Endothelial cell (in vitro differentiated cells): ENCODE measurements at places on chromosomes 16 and 17.
A peak's percentile ranks its signal among the peaks of the same experiment; 100 is the strongest.

DNA sequence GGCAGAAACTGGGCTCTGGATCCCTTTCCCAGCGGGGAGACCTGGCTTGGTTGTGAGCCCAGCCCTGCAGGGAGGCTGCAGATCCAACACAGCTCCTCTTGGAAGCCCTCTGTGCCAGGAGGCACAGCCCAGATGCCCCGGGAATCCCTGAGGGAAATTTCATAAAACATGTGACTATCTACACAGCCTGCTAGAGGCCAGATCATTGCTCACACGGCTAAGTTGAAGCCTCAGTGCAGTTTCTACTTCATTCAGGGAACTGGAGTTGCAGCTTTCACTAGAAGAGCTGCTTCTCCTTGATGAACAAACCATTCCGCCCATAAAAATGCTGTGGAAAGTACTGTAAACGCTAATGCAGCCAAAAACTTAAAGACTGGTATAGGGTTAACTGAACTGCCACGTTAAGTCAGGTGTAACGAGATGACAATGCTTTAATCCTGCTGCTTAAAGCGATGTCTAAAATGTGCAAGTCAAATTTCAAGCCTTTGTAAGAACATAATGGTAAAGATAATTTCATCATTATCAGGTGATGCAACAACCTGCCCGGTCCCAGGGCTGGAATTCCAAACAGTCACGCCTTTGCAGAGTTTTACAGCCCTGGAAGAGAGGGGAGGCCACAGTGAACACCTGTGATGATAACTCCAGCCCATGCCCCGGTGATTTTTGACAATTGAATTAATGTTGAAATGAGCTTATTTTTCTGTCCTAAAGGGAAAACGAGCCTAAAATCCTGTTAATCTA, 172.5 kb downstream of the ZFHX3 start:
- DNase-seq, result no peak

- DNase-seq, result no peak
These were observed 573.9 kb downstream of the KCNJ18 start for GRCh38 chr17:22266231-22266630.

GRCh38 chr16:27217256-27217655, 13.9 kb downstream of the KDM8 start:
- no peak for DNase-seq

DNA sequence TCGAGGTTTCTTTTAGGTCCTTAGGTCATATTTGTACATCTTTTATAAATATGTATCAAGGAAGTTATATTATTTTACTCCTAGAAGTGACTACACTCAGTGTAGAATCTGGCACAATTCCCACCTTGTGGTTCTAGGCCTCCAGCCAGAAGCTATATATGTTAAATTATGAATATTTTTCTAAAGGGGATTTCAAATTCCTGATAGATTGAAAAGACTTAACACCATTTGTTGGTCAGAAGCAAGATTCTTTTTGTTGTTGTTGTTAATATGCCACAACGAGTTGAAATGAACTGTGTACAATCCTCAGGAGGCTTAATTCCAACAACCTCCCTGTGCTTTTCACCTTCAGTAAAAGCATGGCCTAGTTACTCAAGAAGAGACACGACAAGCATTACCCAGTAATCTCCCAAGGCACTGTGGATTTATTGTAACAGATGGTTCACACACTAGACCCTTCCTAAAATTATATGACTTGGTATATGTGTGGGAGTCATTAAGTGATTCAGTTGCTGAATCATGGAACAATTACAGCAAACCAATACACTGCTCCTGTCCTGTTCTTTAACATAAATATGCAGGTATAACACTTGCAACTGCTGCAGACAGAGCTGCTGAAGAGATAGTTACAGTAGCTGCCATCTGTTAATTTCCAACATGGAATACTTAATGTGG, 964.4 kb upstream of the GOT2 start:
- no peak for DNase-seq

DNA sequence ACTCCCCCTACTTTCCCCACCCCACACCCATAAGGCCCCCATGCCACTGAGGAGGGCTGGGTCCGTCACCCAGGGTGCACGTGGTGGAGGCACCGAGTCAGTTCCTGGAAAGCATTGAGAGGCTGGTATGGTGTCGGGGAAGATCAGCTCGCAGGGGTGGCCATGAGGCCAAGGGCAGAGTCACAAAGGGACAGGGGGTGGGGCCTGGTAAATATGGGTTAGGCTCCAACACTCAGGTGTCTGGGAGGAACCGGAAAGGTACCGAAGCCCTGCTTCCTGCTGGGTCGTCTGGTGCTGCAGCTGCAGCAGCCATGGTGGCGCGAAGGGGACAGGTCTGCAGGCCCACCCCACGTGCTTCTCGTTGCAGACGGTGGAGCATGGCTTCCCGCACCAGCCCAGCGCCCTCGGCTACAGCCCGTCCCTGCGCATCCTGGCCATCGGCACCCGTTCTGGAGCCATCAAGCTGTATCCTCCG, 30.2 kb downstream of the LLGL2 start:
- DNase-seq, result no peak

- DNase-seq, result no peak
These were observed 23.4 kb upstream of the SKAP1 start for GRCh38 chr17:48453447-48453846.

DNA sequence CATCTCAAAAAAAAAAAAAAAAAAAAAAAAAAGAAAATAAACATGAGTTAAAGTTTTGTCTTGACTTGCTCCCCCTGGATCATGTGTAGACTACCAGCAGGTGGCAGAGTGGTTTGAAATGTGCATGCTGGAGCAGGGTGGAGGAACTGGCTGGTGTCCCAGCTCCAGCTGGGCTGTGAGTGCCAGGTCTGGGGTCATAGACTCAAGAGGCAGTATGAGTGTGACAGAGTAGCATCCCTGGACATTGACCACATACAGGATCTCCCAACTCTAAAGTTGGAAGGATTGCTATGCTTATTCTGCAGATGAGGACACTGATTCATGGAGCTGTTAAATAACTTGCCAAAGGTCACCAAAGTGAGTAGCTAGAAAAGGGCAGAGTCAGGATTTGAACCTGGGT, 198.0 kb upstream of the MPHOSPH6 start:
- peak; percentile 58 for DNase-seq

DNA sequence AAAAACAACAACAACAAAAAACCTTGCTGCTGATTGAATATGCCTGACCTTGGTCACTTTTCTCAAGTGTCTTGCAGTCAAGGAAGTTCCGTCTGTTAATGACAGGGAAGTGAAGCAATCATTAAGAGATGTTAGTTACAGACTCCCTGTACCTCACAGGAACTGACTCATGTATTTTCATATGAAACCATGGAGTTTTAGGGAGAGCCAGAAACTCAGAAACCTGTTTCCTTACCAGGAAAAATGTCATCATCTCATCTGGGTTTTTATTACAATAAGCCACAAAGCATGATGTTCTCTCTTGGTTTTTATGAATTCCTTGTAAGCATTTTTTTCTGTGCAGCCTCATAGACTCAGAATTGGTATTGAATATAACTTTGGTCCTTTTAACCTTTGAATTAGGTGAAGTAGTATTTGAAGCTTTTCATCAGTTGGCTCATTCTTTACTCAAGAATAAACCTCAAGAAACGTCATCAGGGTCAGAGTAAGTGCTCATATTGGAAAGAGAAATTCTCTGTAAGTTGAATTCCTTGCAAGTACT, 10.3 kb downstream of the LYRM1 start:
- DNase-seq, result no peak

- no peak for DNase-seq
These were observed 104.5 kb upstream of the FAM20A start for GRCh38 chr17:68705714-68706076.

- DNase-seq, result peak; percentile 69
These were observed 8.5 kb upstream of the ICAM2 start for GRCh38 chr17:64028874-64029464.

GRCh38 chr17:45692661-45693060, 91.5 kb upstream of the CRHR1 start:
- DNase-seq, result no peak

DNA sequence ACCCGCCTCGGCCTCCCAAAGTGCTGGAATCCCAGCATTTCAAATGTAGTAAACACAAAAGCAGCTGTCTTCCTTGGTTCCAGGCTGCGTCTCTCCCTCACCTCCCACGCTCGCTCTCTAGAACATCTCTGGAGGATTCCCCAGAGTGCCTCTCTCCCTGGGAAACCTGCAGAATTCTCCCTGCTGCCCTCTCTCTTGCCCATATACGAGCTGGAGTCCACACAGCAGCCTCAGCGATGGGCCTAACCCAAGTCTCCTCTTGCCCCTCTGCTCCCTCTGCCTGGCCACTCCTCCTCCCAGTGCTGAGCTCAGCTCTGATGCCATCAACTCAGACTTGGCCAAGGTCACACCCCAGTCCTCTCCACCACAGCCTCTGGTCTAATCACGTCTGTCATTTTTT, 10.6 kb downstream of the GPRC5B start:
- DNase-seq, result no peak

DNA sequence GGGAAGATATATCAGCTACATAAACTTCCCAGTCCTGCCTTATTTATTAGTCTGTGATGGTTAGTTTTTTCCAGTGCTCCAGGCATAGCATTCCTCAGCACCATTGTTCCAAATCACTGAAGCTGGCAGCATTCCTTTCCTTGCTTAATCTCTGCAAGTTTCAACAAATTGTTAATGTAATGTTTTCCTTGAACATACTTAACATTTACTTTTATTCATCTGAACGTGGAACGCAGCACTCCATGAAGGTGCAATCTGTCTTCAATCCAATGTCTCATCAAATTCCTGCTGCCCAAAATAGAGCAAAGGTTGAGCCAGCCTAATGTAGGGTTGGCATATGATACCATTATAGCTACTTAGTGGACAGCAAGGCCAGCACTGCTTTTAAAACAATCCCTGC, 441.1 kb upstream of the RBFOX1 start:
- no peak for DNase-seq

- peak; percentile 89 for DNase-seq
These were observed at the start of gene CALB2 for GRCh38 chr16:71358464-71358998. Gene CALB2 (plus strand): TSS chr16:71358723. CDS start chr16:71358793, 70 bp downstream.

- no peak for DNase-seq
These were observed 12.9 kb downstream of the ITGAX start for GRCh38 chr16:31367853-31368252.

DNA sequence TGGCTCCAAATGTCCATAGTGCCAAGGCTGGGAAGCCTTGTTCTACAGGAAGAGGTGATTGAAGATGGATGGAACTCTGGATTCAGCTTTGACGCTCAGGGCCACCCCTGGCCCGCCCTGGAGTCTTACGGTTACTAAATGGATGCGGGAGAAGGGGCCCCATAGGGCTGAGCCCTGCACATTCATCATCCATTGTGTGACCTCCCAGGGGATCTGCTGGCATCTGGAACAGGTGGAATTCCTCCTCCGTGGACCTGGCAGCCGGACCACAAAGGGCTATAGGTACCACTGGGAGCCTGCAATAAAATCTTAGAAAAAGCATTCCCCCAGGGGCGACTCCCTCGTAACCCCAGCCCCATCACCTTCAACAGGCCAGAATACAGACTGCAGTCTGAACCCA, 81.4 kb upstream of the NOL11 start:
- no peak for DNase-seq

- DNase-seq, result no peak
These were observed 15.5 kb upstream of the SALL1 start for GRCh38 chr16:51166541-51166940.

GRCh38 chr17:30246460-30246859, 11.0 kb upstream of the SLC6A4 start:
- no peak for DNase-seq

GRCh38 chr16:12340151-12340733, 363.7 kb downstream of the SNX29 start:
- peak; percentile 40 for DNase-seq

- DNase-seq, result no peak
These were observed 24.2 kb downstream of the ACSM1 start for GRCh38 chr16:20673071-20673806.

DNA sequence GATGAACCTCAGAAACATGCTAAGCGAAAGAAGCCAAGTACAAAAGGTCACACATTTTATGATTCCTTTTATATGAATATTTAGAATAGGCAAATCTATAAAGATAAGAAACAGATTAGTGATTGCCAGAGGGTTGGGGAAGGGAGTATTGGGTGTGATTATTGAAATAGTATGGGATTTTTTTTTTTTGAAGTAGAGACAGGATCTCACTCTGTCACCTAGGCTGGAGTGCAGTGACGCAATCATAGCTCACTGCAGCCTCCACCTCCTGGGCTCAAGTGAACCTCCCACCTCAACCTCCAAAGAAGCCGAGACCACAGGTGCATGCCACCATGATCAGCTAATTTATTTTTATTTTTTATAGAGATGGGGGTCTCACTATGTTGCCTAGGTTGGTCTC, 35.7 kb downstream of the MEOX1 start:
- DNase-seq, result no peak

DNA sequence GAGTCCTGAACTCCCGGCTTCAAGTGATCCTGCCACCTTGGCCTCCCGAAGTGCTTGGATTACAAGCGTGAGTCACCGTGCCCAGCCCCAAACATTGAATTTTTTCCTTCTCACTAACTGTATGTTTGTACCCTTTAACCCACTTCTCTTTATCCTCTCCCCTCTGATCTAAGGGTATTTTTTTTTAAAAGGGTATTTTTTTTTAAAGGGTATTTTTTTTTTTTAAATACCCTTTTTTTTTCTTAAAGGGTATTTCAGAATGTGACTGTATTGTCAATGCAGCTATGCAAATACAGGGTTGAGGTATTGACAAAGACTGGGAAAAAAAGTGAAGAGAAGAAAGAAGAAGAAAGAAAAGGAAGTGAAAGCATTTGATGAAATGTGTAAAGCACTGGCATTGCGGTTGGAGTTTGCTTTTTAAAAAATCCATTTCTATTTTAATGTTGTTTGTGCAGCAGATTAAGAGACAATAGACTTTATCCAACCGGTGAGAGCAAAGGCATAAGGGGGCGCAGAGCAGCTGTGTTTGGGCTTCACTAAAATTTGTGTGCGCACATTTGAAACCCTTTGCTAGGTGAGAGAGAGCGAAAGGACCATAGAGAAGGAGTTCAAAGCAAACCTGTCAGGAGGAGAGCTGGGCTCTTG, 42.4 kb downstream of the SYT17 start:
- no peak for DNase-seq

GRCh38 chr17:75617218-75617617, 16.0 kb upstream of the SMIM5 start:
- DNase-seq, result no peak

GRCh38 chr16:66188917-66189725, 177.4 kb upstream of the CDH5 start:
- no peak for DNase-seq

- DNase-seq, result no peak
These were observed 4.2 kb downstream of the SHISA6 start for GRCh38 chr17:11245187-11245586.

DNA sequence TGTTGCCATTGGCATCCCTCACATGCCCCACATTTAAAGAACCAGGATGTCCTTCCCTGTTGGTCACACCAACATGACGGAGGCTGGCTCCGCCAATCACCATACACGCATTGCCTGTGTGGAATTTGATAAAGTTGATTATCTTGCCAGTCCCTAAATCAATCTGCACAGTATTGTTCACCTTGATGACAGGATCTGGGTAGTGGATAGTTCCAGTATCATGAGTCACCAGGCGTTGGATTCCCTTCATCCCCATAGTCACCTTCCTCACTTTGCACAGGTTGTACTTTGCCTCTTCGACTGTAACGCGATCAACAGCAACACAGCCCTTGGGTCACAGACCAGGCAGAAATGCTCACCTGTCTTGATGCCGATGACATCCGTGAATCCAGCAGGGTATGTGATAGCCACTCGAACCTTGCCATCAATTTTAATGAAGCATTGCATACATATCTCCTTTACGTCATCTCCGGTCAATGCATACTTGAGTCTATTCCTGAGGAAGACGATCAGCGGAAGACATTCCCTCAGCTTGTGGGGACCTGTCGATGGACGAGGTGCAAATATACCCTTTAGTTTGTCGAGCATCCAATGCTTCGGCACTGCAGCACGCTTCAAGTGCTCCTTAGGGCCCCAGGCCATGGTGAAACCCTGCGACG, 14.2 kb downstream of the CTRB2 start:
- no peak for DNase-seq
